ENCODE measurements at places on chromosomes 12 and 14.

DNA sequence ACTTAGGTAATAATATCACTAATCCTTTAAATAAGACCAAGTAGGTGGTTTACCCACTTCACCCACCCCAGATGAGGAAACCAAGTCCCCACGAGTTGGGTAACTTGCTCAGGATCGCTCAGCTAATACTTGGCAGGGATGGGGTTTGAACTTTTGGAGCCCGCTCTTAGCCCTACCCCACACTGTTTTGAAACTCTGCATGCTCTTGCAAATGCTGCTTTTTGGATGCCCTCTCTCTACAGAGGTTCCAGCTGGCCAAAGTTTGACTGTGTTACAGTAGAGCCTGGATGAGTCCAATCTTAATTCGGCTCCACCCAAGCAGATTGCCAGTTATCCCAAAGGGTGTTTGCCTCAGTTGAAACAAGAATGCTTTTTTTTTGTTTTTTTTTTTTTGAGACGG, 6.8 kb downstream of the PLEKHG3 start:
- no peak for DNase-seq

DNA sequence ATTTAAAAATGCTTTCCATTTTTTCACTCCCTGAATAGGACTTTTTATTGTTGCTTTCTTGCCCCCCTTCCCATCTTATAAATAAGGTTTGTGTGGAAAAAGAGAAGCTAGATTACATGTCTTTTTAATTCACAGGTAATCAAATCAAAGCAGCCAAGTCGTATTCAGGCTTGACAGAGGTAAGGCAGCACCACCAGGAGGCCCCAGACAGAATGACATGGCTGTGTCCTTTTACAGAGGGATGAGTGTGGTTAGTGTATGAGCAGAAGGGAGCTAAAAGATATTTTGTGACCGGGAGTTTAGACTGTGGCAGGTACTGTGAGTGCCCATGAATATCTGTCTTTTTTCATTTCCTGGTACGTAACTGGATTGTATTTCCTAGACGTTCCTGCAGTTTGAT, 596.1 kb downstream of the ETNK1 start:
- DNase-seq = no peak

GRCh38 chr12:11716794-11717518, 67.5 kb downstream of the ETV6 start:
- no peak for DNase-seq

DNA sequence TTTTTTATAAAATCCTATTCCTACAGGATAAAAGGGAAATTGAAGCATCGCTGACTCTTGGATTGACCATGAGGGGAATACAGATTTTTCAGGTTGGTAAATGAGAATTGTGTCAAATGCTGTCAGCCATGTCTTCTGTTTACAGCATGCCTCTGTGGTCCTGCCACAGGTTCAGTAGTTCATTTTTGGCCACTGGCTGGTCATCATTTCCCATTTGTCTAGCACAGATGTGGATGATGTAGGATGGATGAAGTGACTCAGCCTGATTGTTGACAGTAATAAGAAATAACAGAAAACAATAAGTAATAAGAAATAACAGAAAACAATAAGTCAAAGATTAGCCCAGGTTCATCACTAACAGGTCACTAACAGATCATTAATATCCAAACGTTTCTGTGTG, 59.8 kb downstream of the FRMD6 start:
- no peak for DNase-seq

- DNase-seq = peak; percentile 23
These were observed 120.7 kb upstream of the PWP1 start for GRCh38 chr12:107564946-107565345.

Data from Ammon's horn (tissue), 1 donor.